ENCODE measurements at places on chromosomes 2 and 18.

GRCh38 chr18:39462436-39462835 is 1896.8 kb upstream of the CELF4 start:
- DNase-seq, result no peak

GRCh38 chr18:11654736-11655605 is 34.1 kb upstream of the GNAL start:
- no peak for DNase-seq

- no peak for DNase-seq
Observed at GRCh38 chr2:37873229-37873628, 51.9 kb upstream of the RMDN2 start.

GRCh38 chr2:146262606-146263005 is 1582.2 kb upstream of the ACVR2A start:
- no peak for DNase-seq

- no peak for DNase-seq
Observed at GRCh38 chr2:54000524-54000923, 29.7 kb upstream of the PSME4 start.

DNA sequence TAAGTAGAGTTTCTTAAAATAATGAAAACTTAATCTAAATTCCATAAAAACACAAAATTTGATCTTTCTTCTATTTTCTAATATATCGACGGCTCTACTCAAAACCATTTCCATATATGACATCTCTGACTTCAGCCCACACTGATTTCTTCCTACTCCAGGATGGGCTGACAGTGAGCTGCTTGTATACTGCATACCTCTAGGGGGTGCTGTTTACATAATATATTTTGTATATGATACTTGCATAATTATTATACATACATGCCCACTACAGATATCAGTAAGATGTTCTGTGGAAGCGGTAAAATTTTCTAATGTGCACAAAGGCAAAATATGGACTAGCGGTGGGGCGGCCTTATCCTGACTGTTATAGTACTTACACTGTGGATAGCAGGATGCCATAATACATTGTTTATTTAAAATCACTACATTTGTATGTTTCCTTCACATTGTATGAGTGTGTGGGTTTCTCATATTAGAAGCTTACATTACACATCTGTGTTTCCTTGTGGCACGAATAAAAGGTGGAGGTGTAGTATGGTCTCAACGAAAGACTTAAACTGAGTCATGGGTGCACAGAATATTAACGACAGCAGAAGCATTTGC is 66.1 kb upstream of the NXPH2 start:
- no peak for DNase-seq

DNA sequence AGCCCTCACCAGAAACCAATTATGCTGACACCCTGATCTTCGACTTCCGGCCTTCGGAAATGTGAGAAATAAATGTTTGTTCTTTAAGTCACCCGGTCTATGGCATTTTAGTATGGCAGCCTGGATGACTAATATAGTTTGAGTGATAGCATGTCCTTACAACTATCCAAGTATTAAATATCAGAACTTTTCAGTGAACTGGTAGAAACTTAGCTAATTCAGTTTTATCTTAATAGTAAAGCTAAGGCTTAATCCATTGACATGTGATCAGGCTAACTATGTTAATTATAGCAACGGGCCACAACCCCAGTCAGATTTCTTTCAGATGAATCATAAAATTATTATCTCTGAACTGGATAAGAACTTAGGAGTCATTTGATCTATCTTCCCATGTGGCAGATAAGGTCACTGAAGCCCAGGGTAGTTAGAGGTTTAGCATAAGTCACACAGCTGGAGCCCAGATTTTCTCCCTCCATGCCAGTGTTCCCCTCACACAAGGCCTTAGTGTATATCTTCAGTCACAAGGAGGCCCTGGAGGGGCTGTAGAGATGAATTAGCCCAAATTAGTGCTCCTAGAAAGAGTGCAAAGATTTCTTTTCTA is 40.7 kb upstream of the UPP2 start:
- no peak for DNase-seq

- no peak for DNase-seq
Observed at GRCh38 chr18:23235860-23236259, 100.6 kb downstream of the CABLES1 start.

GRCh38 chr2:12903272-12903671 is 186.5 kb downstream of the TRIB2 start:
- DNase-seq, result no peak

DNA sequence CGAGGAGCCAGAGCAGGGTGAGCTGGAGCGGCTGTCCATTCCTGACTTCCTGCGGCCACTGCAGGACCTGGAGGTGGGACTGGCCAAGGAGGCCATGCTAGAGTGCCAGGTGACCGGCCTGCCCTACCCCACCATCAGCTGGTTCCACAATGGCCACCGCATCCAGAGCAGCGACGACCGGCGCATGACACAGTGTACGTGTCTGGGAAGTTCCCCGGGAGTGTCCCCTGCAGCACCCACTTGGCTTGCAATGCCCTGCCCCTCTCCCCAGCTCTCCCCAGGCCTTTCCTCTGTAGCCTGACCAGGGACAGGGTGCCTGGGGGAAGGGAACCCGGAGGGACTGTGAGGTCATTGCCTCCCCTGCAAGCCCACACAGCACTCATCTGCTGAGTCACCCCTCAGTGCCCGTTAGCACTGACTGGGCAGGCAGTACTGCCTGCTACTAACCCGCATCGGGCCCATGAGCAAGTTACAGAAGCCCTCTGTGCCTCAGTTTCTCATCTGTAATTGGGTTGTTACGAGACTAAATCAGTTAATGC is 29.4 kb upstream of the GMPPA start:
- DNase-seq, result no peak

DNA sequence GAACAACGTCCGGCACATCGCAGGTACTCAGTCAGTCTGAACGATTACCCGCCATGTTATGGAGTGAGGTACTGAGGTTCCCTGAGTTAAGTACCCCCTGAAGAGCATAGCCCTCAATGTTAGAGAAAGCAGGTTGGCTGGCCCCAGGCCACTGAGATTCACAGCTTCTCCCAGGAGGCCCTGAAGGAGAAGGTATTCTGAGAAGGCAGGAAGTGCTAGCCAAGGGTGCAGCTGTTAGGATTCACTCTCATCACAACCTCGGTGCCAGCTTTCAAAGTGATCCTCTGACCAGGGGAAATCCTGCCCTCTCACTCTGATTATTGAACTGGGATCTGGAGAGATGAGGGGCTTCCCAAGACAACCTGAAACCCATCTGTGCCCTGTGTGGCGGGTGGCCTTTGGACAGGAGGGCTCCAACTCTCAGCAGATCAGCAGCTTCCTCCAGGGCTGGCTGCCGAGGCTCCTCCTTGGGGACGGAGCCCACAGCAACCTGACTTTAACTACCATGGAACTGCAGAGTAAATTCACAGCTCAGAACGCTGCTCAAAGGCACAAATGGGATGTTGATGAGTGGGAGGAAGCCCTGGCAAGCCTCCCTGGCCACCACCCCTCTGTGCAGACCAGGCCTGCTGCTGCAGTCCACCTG is 7.8 kb downstream of the EHD3 start:
- no peak for DNase-seq

All from left forelimb (tissue), 1 donor.